Nucleus accumbens (tissue), 56 donors: ENCODE measurements at places on chromosomes 16 and 17.

- no peak for DNase-seq
Observed at GRCh38 chr17:61354895-61355874, 44.5 kb upstream of the TBX2 start.

DNA sequence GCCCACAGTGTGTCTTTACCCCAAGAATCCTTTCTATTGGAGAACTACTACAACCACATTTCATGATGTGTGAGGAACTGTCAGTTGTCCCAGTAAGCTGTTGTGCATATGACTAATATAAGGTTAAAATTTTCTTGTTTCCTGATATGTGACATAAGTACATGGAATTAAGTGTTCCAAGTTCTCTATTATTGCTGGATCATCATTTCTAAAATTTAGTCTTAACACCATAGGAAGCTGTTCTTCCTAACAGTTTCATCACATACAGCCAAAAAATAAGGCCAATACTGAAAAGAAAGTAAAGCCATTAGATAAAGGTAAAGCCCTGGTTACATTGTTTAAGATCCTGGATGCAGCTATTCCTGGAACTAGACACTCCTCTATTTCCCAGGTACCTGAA is 620.9 kb upstream of the CDH8 start:
- no peak for DNase-seq

- DNase-seq: no peak
Observed at GRCh38 chr16:86406056-86406455, 104.3 kb upstream of the FOXF1 start.

DNA sequence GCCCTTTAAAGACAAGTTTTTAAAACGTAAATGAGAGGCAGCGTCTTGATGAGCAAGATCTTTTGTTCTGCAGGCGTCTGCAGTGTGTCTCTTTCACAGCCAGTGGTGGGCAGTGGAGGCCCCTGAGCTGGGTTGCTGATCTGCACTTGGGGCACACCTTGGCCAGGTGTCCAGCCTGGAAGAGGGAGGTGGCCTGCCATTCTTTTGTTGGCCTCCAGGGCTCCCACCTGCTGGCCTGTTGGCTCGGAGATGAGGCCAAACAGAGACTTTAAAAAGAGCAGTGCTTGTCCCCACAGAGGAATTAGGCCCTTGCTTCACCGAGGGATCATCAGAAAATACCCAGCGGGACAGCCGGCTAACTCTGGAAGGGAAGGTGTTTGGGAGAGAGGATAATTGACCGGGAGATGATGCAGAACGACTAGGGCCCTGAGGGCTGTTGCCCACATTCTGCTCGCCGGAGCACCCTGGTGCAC is 145.9 kb upstream of the PLCG2 start:
- no peak for DNase-seq

DNA sequence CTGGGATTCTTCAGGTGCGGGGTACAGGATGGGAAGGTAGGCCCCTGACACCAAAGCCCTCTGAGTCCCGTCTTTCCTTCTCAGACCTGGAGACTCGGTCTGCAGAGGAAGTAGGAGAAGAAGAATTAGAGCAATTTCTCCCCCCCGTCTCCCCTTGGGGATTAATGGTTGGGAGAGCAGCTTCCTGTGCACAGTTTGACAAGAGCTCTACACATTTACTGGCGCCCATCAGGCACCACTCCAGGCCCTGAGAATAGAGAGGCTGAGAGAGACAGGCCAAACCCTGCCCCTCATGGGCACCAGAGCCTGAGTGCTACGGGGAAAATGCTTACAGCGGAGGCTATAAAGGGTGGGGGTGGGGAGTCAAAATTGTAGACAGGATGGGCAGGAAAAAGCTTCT is 3.5 kb upstream of the C16orf74 start:
- DNase-seq: no peak

DNA sequence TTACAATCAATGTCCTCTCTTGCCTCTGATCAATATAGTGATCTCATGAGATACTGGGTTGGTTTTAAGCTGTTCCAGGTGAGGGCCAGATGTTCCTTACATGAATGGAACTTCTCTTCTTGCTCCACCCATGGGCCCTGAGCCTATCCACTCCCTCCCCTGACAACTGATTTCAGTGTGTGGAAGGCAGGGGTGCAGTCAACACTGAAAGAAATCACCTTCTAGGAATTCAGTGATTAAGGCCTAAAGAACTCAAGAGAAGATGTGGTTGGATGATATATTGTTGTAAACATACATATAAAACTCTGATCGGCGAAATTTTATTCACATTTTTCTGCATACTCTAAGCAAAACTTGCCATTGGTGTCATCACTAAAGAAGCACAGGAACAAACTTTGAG is 6.7 kb upstream of the GOSR2 start:
- no peak for DNase-seq

GRCh38 chr17:55641676-55642081 is 81.0 kb downstream of the TMEM100 start:
- peak; percentile 1 for DNase-seq

GRCh38 chr16:87003414-87003755 is 313.8 kb downstream of the C16orf95 start:
- DNase-seq: no peak

- DNase-seq: no peak
Observed at GRCh38 chr17:77737442-77738265, 220.8 kb upstream of the TNRC6C start.

DNA sequence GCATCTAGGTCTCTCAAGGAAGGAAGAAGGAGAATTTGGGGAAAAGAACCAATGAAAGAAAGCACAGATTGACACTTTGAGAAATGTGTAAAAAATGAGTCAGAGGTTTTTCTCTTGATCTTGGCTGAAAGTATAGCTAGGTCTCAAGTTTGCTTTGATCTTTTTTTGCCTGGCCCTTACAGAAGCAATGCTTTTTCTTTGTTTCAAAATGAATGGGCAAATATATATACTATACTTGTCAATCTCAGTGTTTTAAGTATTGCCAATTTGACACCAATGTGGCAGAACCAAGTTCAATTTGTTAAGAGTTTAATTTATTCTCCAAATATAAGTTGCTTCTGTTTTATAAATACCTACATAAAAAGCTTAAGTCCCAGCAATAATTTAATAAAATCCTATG is 119.6 kb downstream of the PPM1E start:
- DNase-seq: no peak
